ENCODE measurements at places on chromosomes 12 and 14.

DNA sequence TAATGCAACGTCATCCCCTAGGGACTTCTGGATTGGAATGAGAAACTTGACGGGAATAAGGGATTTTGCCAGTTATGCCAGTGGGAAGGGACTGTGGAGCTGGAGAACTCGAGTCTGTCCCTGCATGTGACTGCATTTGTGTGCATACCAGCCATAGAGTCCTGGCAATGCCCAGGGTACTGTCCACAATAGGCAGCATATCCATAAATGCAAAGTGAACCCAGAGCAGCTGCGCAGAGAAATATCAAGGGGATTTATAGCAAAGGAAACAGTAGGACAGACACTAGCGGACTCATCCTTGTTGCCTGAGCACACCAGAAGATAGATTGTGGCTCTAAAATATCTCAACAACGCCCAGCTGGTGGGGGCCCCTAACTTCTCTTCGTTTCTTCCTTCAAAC is 247.1 kb upstream of the SRRM4 start:
- DNase-seq: no peak

GRCh38 chr14:21846227-21846885 is 172.7 kb upstream of the OR4E1 start:
- DNase-seq: peak; percentile 34

DNA sequence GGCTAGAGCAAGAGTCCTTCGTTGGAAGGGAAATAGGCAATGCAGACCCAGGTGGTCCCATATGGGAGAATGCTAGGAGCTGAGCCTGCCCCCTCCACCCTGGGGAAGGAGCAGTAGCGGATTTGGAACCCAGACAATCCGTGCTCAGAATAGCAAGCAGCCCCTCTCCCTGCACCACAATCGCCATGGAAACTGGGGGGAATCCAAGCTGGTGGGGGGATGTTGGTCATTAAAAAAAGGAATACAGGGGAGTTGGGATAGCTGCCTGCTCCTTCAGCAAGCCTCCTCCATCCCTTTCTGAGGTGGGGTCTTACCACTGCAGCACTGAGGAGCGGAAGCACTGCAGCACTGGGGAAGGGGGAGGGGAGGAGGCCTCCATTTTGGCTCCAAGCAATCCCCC is 2.9 kb downstream of the RND1 start:
- no peak for DNase-seq

DNA sequence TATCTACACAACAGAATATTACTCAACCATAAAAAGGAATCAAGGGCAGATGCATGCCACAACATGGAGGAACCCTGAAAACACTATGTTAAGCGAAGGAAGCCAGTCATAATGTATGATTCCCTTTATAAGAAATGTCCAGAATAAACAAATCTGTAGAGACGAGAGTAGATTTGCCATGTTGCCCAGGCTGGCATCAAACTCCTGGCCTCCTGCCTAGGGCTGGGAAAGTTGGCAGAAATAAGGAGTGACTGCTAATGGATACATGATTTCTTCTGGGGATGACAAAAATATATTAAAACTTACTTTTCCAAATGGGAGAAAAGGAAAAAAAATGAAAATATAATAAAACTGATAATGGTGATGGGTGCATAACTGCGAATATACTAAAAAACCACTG is 10.9 kb downstream of the CLIP1 start:
- DNase-seq: no peak

- no peak for DNase-seq
These were observed 494.3 kb upstream of the GARIN6 start for GRCh38 chr12:99153293-99153692.

GRCh38 chr12:126727218-126728075 is 1539.5 kb upstream of the TMEM132C start:
- DNase-seq: no peak

DNA sequence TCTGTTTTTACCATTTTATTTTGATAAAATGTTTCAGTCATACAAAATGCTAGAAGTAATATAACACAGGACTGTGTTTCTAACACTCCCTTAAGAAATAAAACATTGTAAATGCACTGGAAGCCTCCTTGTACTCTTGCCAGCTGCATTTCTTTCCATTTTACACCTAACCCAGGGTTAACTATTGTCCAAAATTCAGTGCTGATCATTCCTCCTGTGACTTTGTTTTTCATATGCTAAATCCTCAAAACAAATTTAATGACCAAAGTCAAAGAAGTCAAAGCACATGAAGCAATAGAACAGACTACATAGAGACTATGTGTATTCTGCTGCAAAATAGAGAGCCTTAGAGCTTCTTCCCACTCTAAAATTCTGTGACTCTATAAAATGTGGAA is 420.3 kb upstream of the PRICKLE1 start:
- no peak for DNase-seq

GRCh38 chr14:89507521-89507920 is 90.5 kb upstream of the FOXN3 start:
- no peak for DNase-seq

DNA sequence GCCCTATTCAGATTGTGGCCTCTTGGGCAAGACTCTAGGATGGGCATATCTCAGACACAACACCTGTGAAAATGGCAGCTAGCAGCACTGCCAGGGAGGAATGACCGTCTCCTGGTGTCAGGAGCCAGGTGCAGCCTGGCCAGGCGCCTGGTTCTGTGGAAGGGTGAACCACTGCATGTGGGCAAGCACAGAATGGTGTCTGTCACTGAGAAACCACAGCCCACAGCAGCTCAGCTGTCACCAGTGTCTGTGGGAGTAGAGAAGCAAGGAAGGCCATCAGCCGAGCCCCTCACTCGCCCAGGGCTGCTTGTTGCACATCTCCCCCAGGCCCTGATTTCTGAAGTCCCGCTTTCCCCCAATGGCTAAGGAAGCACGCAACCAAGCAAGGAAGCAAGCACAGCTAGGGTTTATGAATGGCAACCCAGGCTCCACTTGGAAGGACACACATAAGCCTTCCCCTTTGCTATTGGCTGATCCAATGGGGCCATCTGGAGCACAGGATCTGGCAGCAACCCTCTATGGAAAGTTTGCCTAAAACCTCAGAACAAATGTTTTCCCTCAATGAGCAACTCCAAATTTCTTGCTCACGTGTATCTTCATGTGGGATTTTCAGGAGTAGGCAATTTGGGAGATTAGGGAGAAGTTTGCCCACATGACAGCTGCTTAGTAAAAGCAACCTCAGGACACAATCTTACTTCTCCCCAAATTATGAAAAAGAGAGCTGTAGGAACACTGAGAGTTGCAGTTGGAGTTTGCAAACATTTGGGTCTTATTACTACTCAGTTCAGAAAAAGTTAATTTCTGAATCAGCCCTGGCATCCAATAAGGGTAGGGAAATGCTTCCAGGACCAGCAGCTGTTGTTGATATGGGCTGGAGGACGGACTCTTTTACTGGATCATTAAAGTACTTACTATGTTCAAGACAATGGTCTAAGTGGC is 44.7 kb downstream of the GPHB5 start:
- no peak for DNase-seq

- DNase-seq: no peak
These were observed 91.9 kb downstream of the SLC8A3 start for GRCh38 chr14:70096866-70097265.

DNA sequence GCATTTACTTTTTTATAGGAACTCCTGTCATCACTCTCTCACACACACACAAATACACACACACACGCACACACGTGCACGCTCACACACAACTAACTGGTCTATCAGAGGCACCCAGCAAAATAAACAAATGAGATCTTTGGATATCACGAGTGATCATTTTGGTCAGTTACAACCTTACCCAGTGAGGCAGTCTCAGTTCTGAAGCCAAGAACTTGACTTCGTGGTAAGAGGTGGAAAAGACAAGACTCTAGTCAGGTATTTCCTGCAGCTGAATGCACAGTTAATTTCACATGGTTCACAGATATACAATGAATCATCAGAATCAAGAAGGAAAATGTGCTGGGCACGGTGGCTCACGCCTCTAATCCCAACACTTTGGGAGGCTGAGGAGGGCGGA is 39.4 kb downstream of the ATF7 start:
- no peak for DNase-seq

DNA sequence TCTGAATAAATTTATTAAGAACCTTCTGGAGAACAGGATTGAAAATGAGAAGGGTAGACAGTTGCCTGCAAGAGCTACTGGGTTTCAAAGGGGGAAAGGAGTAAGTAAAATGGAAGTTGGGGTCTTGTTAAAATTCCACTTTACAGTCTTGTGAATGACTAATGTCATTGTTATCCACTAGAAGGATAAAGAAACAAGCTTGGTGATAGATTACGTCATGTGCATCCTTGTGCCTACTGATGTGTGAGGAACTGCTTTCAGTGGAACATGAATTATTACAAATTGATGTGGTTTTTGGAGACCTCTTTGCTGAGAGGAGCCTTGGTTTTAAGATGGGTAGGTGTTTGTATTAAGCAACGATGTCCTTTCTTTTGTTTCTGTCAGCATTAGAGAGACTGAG is 272.5 kb upstream of the PRICKLE1 start:
- DNase-seq: no peak

DNA sequence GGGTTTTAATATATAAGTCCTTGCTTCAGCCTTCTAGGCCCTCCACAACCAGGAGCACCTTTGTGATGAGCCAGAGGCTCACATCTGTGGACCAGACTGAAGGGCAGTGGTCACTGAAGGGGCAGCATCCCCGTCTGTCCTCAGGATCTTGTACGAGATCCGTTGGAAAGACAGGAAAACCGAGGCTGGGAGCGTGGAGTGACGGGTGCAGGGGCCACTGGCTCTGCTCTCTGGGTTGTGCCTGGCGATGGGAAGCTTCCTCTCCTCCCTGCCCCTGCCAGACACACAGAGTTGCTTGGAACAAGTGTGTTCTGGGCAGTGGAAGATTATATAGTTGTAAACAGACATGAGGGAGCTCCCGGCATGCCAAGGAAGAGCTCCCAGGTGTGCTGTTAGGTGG is 48.0 kb downstream of the AACS start:
- DNase-seq: no peak

GRCh38 chr12:88202500-88202899 is 60.4 kb downstream of the TMTC3 start:
- no peak for DNase-seq

DNA sequence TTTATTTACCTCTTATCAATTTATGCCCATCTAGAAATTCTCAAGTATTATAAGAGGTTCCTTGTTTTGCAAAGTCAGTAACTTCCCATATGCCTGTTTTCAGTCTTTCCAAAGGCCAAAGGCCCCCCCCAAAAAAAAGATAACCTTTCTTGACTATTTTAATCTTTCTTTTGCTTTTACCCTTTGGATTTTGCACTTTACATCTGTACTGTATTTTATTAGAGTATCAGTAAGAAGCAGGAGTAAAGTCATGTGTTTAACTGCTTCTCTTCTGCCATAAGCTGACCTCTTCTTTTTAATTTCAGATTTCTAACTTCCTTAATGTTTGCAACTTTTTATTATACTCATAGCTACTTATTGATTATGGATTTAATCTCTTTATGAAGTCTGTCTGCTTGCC is 716.4 kb upstream of the NOVA1 start:
- no peak for DNase-seq

DNA sequence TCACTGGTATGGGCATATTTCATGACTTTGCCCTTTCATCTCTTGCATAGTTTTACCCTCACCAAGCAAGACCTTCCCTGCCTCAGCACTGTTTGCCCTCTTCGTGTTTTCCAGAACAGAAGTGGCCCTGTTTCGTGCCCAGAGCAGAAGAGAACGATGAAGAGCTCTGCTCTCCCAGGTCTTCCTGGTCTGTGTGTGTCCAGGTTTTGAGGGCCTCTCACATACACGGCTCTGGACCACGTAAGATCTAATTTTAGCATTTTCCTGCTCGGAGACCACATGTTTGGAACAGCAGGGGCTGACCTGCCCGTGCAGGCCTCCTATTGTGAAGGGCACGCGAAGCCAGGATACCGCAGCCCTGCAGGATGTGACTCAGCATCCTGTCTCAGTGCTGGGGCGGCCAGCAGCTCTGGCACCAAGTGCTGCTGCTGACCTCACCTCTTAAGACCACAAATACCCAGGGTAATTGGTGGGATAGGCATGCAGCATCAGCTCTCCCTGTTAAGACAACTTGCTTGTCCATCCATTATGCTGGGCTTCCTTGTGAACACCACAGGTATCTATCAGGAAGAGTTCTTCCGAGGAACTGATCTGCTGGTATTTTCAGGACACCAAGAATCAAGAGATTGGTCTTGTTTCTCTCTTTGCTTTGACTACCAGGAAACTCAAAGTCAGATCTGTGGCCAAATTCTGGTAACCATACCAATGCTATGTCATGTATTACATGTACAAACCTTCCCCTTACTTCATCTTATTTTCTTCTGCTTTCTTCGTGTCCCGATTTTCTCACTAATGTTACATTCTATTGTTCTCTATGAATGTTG is 19.0 kb downstream of the SSH1 start:
- peak; percentile 32 for DNase-seq

DNA sequence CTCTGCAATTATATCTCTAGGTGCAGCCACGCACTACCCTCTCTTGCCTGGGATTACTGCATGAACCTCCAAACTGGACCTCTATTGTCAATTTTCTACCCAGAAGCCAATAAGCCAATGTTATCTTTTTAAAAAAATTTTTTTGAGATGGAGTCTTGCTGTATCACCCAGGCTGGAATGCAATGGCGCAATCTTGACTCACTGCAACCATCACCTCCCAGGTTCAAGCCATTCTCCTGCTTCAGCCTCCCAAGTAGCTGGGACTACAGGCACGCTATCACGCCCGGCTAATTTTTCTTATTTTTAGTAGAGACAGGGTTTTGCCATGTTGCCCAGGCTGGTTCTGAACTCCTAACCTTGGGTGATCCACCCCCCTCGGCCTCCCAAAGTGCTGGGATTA is 11.2 kb upstream of the PXN start:
- no peak for DNase-seq

DNA sequence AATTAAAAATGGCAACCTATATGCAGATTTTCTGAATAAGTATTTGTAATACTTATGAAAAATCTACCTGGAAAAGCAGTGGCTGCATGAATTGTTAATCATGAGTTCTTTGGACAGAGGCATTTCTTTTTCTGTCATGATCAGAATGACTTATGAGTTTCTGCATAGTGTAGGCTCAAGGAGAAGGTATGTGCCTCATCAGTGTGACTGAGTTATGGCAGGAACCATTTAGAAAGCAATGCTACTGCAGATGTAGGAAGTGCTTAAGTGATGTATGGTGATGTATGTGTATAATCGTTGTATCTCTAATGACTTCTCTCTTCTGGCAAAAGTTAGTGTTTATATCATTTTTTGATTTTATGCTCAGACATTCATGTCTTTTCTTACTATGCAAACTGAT is 816.4 kb upstream of the FBXO33 start:
- no peak for DNase-seq

GRCh38 chr14:34460295-34460694 is 1.7 kb downstream of the SPTSSA start:
- no peak for DNase-seq
